ENCODE measurements at places on chromosomes 5 and 9. TPM values are rescaled to one million over a fixed set of nuclear protein-coding genes. Genes with fewer than 3 reads are reported as not detected.

Gene FOXE1
- 0.79 TPM for total RNA-seq

Gene NRG2
- 0.23 TPM for total RNA-seq

Gene PCDHGA3
- 0.12 TPM for total RNA-seq

Gene LEAP2
- total RNA-seq, result 7.2 TPM

Gene TAF11L5
- not detected for total RNA-seq

Gene CD72
- total RNA-seq, result 31.9 TPM

Gene IRX4
- total RNA-seq, result not detected

Gene BICD2
- total RNA-seq, result 15.5 TPM

Gene F2RL1
- total RNA-seq, result 1.6 TPM

GRCh38 chr5:43769571-43770355 is 166.8 kb downstream of the NNT start:
- no peak overlapping the region for H3K27ac ChIP-seq
- peaks cover 11% of the 10 kb centered on the region for H3K27me3 ChIP-seq
- peaks cover 34% of the 10 kb centered on the region for H3K4me1 ChIP-seq
- no peak overlapping the region for H3K4me3 ChIP-seq
- DNase-seq, result no peak

- no peaks in the 10 kb centered on the region for H3K27me3 ChIP-seq
- no peak overlapping the region for H3K4me3 ChIP-seq
- no peak for DNase-seq
- no peaks in the 10 kb centered on the region for H3K36me3 ChIP-seq
- no peaks in the 10 kb centered on the region for H3K4me1 ChIP-seq
- no peak overlapping the region for H3K27ac ChIP-seq
Observed at GRCh38 chr5:34881246-34881645, 34.1 kb downstream of the RAD1 start.

DNA sequence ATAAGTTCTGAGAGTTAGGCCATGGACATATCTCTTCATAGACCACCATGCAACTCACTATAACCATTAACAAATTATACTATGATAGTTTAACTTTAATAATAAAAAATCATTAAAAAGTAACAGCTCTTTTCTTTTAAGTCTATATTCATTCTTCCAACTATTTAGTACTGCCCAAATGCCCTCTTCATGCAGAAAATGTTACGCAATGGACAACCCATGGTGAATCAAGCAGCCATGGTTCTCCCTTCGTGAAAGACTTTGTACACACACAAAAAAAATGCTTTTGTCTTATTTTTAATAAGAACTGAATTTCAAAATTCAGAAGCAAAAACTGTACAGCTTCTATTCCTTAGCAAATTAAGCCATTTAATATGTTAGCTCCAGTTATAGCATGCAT is 401.1 kb downstream of the EFNA5 start:
- H3K4me1 ChIP-seq, result no peaks in the 10 kb centered on the region
- no peak overlapping the region for H3K4me3 ChIP-seq
- no peak overlapping the region for H3K27ac ChIP-seq
- no peak for DNase-seq
- H3K27me3 ChIP-seq, result no peaks in the 10 kb centered on the region
- H3K36me3 ChIP-seq, result no peaks in the 10 kb centered on the region

- peaks cover 4% of the 10 kb centered on the region for H3K4me1 ChIP-seq
- no peak overlapping the region for H3K4me3 ChIP-seq
- peaks cover 23% of the 10 kb centered on the region for H3K27me3 ChIP-seq
- DNase-seq, result no peak
Observed at GRCh38 chr9:93427655-93428379, 23.7 kb upstream of the FAM120A start.

DNA sequence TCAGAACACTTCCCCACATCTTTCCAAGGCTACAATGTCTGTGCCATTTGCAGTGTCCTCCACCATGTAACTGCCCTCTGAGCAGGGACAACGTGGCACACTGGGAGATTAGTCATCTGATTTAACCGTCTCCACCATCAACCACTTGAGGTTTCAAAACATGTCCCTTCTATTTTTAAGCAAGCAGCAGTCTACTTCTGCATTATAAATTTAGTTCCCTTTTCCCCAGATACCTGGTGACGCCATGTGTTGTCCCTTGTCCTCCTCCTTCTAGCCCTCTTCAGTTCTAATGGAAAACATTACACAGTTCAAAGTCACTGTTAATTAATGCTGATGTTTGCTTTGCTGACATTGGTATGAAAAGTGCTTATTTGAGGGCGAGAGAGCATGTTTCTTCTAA is 52.8 kb downstream of the ATP10B start:
- H3K4me3 ChIP-seq, result no peak overlapping the region
- no peak overlapping the region for H3K27ac ChIP-seq
- H3K36me3 ChIP-seq, result no peaks in the 10 kb centered on the region
- no peak for DNase-seq
- H3K27me3 ChIP-seq, result peaks cover 8% of the 10 kb centered on the region
- no peaks in the 10 kb centered on the region for H3K4me1 ChIP-seq

- H3K27ac ChIP-seq, result no peak overlapping the region
- H3K4me1 ChIP-seq, result peaks cover 2% of the 10 kb centered on the region
- no peak overlapping the region for H3K4me3 ChIP-seq
- no peaks in the 10 kb centered on the region for H3K36me3 ChIP-seq
- no peaks in the 10 kb centered on the region for H3K27me3 ChIP-seq
Observed at GRCh38 chr9:124665391-124666058, 105.6 kb downstream of the NR6A1 start.

DNA sequence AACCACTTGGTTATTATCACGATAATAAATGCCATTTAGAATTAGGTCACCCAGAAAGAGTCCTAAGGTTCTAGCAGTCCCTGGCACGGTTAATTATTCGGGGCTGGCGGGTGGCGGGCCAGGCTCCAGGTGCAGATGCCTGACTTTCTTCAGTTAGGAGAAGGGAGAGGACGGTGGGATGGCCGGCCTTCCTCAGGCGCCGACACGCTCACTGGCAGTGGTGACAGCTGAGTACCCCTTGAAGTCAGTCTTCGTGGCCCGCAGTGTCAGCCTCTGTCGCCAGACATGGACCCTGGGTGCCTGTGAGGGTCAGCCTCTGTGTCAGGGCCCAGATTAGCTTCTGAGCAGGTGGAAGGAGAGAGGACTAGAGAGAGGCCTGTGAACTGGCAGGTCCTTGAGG is 21.1 kb upstream of the EXOC3 start:
- H3K27ac ChIP-seq, result no peak overlapping the region
- no peak for DNase-seq
- peaks cover 34% of the 10 kb centered on the region for H3K4me1 ChIP-seq
- peaks cover 14% of the 10 kb centered on the region for H3K36me3 ChIP-seq
- H3K27me3 ChIP-seq, result peaks cover 11% of the 10 kb centered on the region

GRCh38 chr5:443239-444151 is 519 bp downstream of the EXOC3 start:
- peak overlapping the region; percentile 76 for H3K27ac ChIP-seq
- peak overlapping the region; percentile 97 for H3K4me3 ChIP-seq
- peaks cover 40% of the 10 kb centered on the region for H3K4me1 ChIP-seq
- no peaks in the 10 kb centered on the region for H3K27me3 ChIP-seq

DNA sequence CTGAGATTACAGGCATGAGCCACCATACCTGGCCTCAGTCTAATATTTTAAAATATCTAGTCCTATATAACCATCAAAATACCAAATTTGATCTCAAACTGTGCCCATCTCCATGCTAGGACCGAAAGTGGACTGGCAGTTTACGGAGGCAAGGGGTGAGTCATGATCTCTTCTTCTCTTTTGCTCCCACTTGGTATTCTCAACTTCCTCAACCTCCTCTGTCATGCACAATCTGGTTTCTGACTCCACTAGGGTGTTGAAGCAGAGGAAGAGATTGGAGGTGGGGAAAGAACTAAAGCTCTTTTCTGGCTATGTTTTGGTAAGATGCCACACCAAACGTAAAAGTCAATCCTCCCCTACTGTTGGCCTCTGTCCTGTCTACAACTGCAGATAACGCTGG is 55.9 kb upstream of the CEMIP2 start:
- H3K4me1 ChIP-seq, result peaks cover 15% of the 10 kb centered on the region
- H3K27me3 ChIP-seq, result no peaks in the 10 kb centered on the region
- H3K4me3 ChIP-seq, result no peak overlapping the region
- no peak overlapping the region for H3K27ac ChIP-seq
- no peak for DNase-seq

- no peaks in the 10 kb centered on the region for H3K27me3 ChIP-seq
- H3K4me3 ChIP-seq, result no peak overlapping the region
- H3K27ac ChIP-seq, result no peak overlapping the region
- peaks cover 14% of the 10 kb centered on the region for H3K36me3 ChIP-seq
Observed at GRCh38 chr9:129849901-129850300, 14.6 kb downstream of the USP20 start.

DNA sequence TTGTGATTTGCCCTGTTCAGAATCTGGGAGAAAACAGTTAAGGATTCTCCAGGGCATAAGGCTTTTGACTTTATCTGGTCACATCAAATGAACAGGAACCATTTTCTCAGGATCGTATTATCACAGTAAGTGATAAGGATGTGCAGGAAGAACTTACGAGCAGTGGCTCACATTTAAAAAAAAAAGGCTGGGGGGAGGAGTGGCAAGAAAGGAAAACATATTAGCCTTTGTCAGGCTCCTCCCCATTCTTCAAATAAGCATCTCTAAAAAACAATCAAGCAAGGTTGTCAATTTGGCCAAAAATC is 234.3 kb upstream of the TMEM161B start:
- peak overlapping the region; percentile 98 for H3K27ac ChIP-seq
- no peak for DNase-seq
- H3K4me1 ChIP-seq, result peaks cover 21% of the 10 kb centered on the region

- no peak for DNase-seq
- no peak overlapping the region for H3K27ac ChIP-seq
- H3K36me3 ChIP-seq, result no peaks in the 10 kb centered on the region
- H3K4me1 ChIP-seq, result peaks cover 17% of the 10 kb centered on the region
Observed at GRCh38 chr9:89807682-89808075, 202.9 kb downstream of the GADD45G start.

- no peak overlapping the region for H3K27ac ChIP-seq
- no peak overlapping the region for H3K4me3 ChIP-seq
- no peaks in the 10 kb centered on the region for H3K4me1 ChIP-seq
Observed at GRCh38 chr5:174425271-174425963, 299.0 kb upstream of the MSX2 start.

DNA sequence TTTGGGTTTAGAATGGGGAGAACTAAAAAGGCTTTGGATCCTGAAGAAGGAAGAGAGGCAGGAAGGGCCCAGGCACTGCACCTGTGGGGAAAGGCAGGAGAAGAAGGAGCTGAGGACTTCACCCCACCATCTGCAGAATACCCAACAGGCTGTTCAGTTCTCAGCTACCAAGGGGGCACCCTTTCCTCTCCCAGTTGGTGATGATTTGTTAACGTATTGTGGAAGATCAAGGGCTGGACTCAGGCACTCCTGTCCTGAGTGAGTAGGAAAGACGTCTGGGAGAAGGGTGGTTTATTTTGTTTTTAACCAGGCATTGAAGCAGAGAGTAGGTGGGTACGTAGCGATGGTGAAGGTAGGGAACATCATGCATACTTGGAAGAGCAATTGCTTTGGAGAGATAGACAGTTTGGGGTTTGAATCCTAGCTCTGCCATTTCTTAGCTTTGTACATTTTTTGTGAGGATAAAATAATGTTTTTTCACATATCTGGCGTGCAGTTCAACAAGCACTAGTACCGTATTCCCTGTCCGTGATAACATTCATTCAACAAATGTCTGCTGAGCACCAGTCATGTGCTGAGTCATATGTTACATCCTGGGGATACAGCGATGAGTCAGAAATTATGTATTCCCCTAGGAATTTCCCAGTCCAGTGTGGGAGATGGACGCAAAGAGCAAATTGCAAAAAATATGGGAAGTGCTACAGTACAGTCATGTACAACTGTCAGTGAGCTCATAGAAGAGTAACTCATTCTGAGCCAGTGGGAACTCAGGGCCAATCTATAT is 2.1 kb downstream of the MSANTD3 start:
- peaks cover 1% of the 10 kb centered on the region for H3K36me3 ChIP-seq
- H3K27ac ChIP-seq, result peak overlapping the region; percentile 2
- no peak for DNase-seq
- peaks cover 42% of the 10 kb centered on the region for H3K4me1 ChIP-seq

DNA sequence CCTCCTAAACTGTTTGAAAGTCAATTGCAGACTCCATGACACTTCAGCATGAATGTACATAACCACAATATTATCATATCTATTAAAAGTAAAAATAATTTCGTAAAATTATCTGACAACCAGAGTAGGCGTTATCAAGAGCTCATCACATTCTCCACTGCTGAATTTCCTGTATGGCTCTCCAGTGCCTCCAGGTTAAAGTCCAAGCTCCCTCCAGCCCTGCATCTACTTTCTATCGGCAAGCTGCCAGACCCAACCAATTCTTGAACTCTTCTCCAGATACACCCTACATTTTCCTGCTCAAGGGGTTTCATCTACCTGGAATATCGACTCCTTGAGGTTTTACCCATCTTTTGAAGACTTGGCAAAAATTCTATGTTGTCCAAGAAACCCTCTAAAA is 74.5 kb upstream of the TBC1D2 start:
- no peak overlapping the region for H3K4me3 ChIP-seq
- H3K27ac ChIP-seq, result no peak overlapping the region
- no peaks in the 10 kb centered on the region for H3K4me1 ChIP-seq
- no peaks in the 10 kb centered on the region for H3K36me3 ChIP-seq
- H3K27me3 ChIP-seq, result no peaks in the 10 kb centered on the region
- no peak for DNase-seq

GRCh38 chr5:177530638-177531037 is 13.9 kb upstream of the DDX41 start:
- no peak overlapping the region for H3K4me3 ChIP-seq
- DNase-seq, result no peak
- peaks cover 2% of the 10 kb centered on the region for H3K36me3 ChIP-seq
- peak overlapping the region; percentile 29 for H3K27ac ChIP-seq

GRCh38 chr9:72038408-72038807 is 22.0 kb downstream of the C9orf57 start:
- H3K4me1 ChIP-seq, result peaks cover 8% of the 10 kb centered on the region
- no peak for DNase-seq
- H3K27ac ChIP-seq, result no peak overlapping the region
- H3K27me3 ChIP-seq, result peaks cover 6% of the 10 kb centered on the region
- H3K36me3 ChIP-seq, result no peaks in the 10 kb centered on the region

GRCh38 chr5:125286271-125286670 is 539.8 kb upstream of the ZNF608 start:
- no peaks in the 10 kb centered on the region for H3K4me1 ChIP-seq
- no peaks in the 10 kb centered on the region for H3K27me3 ChIP-seq
- no peak overlapping the region for H3K4me3 ChIP-seq
- H3K36me3 ChIP-seq, result no peaks in the 10 kb centered on the region

- peaks cover 32% of the 10 kb centered on the region for H3K4me1 ChIP-seq
- no peak overlapping the region for H3K4me3 ChIP-seq
- no peak overlapping the region for H3K27ac ChIP-seq
- no peaks in the 10 kb centered on the region for H3K27me3 ChIP-seq
Observed at GRCh38 chr9:15244001-15244441, 63.0 kb downstream of the TTC39B start.

GRCh38 chr5:180469586-180469865 is 24.7 kb upstream of the CNOT6 start:
- H3K4me1 ChIP-seq, result peaks cover 6% of the 10 kb centered on the region
- H3K27ac ChIP-seq, result no peak overlapping the region
- no peak for DNase-seq
- no peaks in the 10 kb centered on the region for H3K36me3 ChIP-seq
- peaks cover 10% of the 10 kb centered on the region for H3K27me3 ChIP-seq

- H3K4me3 ChIP-seq, result no peak overlapping the region
- H3K27me3 ChIP-seq, result no peaks in the 10 kb centered on the region
- no peaks in the 10 kb centered on the region for H3K36me3 ChIP-seq
- DNase-seq, result no peak
- H3K27ac ChIP-seq, result no peak overlapping the region
- H3K4me1 ChIP-seq, result peaks cover 6% of the 10 kb centered on the region
Observed at GRCh38 chr9:110186254-110186653, 21.7 kb downstream of the C9orf152 start.

GRCh38 chr9:104280711-104281110 is 186.6 kb downstream of the SMC2 start:
- DNase-seq, result no peak
- no peak overlapping the region for H3K4me3 ChIP-seq
- H3K27me3 ChIP-seq, result no peaks in the 10 kb centered on the region
